Adrenal gland (tissue), 19 donors: ENCODE measurements at places on chromosomes 4 and X. TPM values are rescaled to one million over a fixed set of nuclear protein-coding genes. Genes with fewer than 3 reads are reported as not detected.
A peak's percentile ranks its signal among the peaks of the same experiment; 100 is the strongest.

- H3K4me1 ChIP-seq = no peaks in the 10 kb centered on the region
- no peak for DNase-seq
- no peak overlapping the region for H3K4me3 ChIP-seq
- H3K27ac ChIP-seq = no peak overlapping the region
- no peaks in the 10 kb centered on the region for H3K27me3 ChIP-seq
These were observed 277.4 kb downstream of the SPRY1 start for GRCh38 chr4:123673971-123674370.

The MAGIX gene
- 2.2 TPM for total RNA-seq

The IDS gene
- total RNA-seq = 77.7 TPM

DNA sequence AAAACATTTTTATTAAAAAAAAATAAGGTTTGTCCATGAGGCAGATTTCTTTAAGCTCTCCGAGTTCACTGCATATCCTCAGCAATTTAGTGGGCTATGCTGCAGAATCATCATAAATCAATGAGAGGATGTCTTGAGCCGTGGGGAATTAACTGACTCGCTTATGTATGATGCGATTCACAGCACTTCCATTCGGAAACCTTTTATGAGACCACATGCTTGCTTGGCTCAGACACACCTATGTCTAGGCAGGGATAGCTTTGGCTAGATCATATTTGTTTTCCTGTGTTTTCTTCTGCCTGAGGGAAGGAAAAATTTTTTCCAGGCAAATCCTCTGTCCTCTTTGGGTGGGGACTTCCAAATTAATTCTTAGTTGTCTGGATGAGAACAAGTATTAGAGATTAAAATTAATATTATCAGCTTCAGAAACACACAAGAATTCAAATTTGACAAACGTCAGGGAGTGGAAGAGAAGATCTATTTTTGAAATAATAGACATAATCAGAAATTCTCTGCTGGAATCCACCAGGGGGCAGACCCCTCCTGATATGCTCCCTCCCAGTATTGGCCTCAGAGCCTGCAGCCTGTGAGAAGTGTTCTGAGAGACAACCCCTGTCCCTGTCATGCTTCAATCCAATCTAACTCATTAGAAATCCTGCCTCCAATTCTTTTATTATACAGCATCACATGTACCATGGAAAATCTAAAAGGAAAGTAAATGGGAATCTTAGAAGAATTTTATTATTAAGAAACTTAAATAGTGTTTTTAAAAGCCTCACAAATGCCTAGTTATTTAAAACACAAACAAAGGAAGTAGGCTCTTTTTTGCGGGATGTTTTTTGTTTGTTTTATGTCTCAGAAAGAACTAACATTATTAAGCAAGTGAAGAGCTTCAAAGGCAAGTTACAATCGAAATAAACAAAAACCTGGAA, 345.1 kb upstream of the TACR3 start:
- no peak overlapping the region for H3K27ac ChIP-seq
- DNase-seq = peak; percentile 36
- no peaks in the 10 kb centered on the region for H3K4me1 ChIP-seq
- no peak overlapping the region for H3K4me3 ChIP-seq
- H3K27me3 ChIP-seq = no peaks in the 10 kb centered on the region

- H3K27ac ChIP-seq = no peak overlapping the region
- H3K36me3 ChIP-seq = no peaks in the 10 kb centered on the region
- no peaks in the 10 kb centered on the region for H3K4me1 ChIP-seq
- H3K27me3 ChIP-seq = no peaks in the 10 kb centered on the region
- DNase-seq = no peak
- H3K4me3 ChIP-seq = no peak overlapping the region
These were observed 50.2 kb upstream of the TMEM150C start for GRCh38 chr4:82611982-82612381.

DNA sequence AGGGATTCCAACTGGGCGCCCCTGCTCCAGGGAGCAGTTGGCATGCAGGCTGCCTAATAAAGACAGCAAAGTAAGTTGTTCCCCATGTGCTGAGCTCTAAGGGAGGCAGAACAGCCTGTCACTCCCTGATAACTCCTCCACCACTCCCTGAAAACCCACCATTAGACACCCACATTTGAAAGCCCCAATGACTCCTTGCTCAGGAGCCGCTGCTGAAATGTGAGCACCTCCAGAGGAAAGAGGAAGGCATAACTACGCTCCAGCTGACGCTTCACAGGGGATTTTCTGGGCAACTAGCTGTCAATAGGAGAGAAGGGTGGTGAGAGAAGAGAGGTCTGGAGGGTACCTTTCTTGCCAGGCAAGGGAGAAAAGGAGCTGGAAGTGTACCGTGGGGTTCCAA, 62.5 kb downstream of the NPY1R start:
- no peaks in the 10 kb centered on the region for H3K27me3 ChIP-seq
- H3K27ac ChIP-seq = no peak overlapping the region
- no peaks in the 10 kb centered on the region for H3K36me3 ChIP-seq
- no peaks in the 10 kb centered on the region for H3K4me1 ChIP-seq
- no peak overlapping the region for H3K4me3 ChIP-seq
- DNase-seq = no peak

The CAPN6 gene
- not detected for total RNA-seq

The GPR119 gene
- total RNA-seq = not detected

The PAK3 gene
- 1.3 TPM for total RNA-seq

The UCP1 gene
- not detected for total RNA-seq

- H3K27ac ChIP-seq = no peak overlapping the region
- H3K4me1 ChIP-seq = no peaks in the 10 kb centered on the region
- no peak overlapping the region for H3K4me3 ChIP-seq
- no peak for DNase-seq
- H3K36me3 ChIP-seq = no peaks in the 10 kb centered on the region
These were observed 490.9 kb upstream of the INTU start for GRCh38 chr4:127141856-127142255.

DNA sequence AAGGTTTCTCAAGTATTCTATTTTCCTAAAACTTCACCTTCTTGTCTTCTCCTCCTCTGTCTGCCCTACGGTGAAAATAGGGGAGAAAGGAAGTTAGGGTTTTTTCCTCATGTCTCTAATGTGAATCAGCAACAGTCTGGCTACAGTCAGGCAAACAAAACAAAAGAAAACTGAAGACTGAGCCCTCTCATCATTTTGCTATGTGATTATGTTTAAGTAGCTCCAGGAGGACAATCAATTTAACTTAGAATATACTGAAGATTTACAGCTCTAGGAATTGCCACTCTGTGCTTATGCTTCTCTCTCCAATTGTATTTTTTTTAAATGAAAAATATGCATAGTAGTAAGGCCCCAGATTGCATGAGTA, 316.2 kb downstream of the GPAT3 start:
- no peak overlapping the region for H3K4me3 ChIP-seq
- H3K27ac ChIP-seq = no peak overlapping the region
- no peaks in the 10 kb centered on the region for H3K36me3 ChIP-seq
- no peak for DNase-seq
- no peaks in the 10 kb centered on the region for H3K4me1 ChIP-seq

GRCh38 chr4:11152684-11153083, 276.0 kb downstream of the HS3ST1 start:
- no peak for DNase-seq
- H3K36me3 ChIP-seq = no peaks in the 10 kb centered on the region
- H3K4me1 ChIP-seq = no peaks in the 10 kb centered on the region
- H3K4me3 ChIP-seq = no peak overlapping the region

DNA sequence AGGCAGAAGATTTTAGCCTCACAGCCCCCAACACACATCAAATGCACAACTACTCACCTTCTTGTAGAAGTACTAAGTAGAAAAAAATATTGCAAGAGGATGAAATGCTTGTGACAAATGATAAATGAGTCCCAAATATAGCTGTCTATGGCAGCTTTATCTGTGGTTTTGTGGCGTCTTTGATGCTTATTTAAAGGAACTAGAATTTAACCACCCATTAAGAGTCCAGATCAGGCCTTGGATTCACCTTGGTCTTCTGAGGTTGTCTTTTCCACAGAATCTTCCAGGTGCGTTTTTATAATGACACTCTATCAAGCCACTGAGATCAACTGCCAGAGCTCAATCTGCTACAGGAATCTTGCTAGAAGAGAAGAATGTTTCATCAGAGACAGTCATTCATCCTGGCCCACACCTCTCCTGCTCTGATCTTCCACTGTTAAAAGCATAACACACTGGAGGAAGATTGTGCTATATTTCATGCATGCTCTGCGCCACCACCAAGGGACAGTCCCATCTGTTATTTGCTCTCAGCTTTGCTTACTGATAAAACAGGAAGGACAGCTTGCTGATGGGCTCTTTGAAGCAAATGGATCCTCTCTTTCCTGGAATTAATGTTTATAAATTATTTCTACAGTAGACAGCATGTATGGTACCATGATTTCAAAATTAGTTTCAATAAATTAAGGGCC, 144.1 kb downstream of the SLC7A11 start:
- H3K27me3 ChIP-seq = no peaks in the 10 kb centered on the region
- no peaks in the 10 kb centered on the region for H3K36me3 ChIP-seq
- no peaks in the 10 kb centered on the region for H3K4me1 ChIP-seq

DNA sequence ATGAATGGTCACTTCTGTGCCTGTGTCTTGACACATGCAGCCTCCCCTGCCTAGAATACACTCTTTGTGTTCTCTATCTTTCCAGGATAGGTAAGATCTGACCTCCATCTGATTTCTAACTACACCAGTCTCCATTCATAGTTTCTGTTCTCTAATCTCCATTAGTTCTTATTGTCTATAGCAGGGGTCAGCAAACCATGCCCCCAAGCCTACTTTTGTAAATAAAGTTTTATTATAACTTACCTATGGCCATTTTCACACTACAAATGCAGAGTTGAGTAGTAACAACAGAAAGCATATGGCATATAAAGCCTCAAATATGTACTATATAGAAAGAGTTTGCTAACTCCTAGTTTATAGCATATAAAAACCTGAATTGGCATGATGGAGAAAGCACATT, 37.6 kb upstream of the H2AZ1 start:
- no peak overlapping the region for H3K27ac ChIP-seq
- no peaks in the 10 kb centered on the region for H3K36me3 ChIP-seq
- no peaks in the 10 kb centered on the region for H3K4me1 ChIP-seq
- no peak overlapping the region for H3K4me3 ChIP-seq
- no peaks in the 10 kb centered on the region for H3K27me3 ChIP-seq
- DNase-seq = no peak

The DRD5 gene
- total RNA-seq = 0.11 TPM

DNA sequence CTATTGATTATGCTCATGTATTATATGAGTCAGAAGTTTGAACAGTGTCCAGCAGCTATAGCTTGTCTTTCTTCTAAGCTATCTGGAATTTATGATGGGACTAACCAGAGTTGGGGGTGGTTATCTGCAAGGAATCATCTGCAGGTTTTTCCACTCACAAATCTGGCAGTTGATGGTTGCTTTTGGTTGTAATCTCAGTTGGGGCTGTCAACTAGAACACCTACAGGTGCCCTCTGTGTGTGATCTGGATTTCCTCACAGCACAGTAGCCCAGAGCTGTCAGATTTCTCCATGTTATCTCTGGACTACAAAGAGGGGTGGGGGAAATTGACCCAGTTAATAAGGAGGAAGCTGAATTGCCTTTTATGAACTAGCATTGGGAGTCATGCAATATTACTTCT, 51.4 kb upstream of the MAP9 start:
- no peak overlapping the region for H3K4me3 ChIP-seq
- no peaks in the 10 kb centered on the region for H3K27me3 ChIP-seq
- no peaks in the 10 kb centered on the region for H3K36me3 ChIP-seq
- no peaks in the 10 kb centered on the region for H3K4me1 ChIP-seq
- H3K27ac ChIP-seq = no peak overlapping the region
- no peak for DNase-seq

The STPG2 gene
- 0.68 TPM for total RNA-seq

The LRAT gene
- total RNA-seq = not detected

DNA sequence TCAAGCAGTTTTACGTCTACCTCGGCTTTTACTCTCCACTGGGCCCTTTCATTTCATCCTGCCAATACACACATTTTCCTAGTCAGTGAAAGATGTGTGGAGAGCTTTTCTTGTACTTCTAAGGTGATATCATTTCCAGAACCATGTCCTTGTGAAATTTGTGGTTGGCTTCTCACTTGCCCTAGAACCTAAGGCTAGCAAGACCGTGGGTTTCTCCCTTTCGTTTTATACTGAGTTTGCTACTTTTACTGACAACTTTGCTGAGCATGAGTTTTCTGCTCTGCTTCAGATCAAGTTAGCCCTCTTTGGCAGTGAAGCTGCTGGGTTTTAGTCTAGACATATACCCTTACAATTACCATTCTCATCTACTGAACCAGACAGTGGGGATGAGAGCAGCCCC, 95.7 kb upstream of the FRMPD4 start:
- H3K4me1 ChIP-seq = no peaks in the 10 kb centered on the region
- no peak for DNase-seq
- H3K27me3 ChIP-seq = no peaks in the 10 kb centered on the region

The FATE1 gene
- 25.6 TPM for total RNA-seq

- peaks cover 5% of the 10 kb centered on the region for H3K27me3 ChIP-seq
- H3K4me1 ChIP-seq = no peaks in the 10 kb centered on the region
- no peak overlapping the region for H3K4me3 ChIP-seq
- peaks cover 5% of the 10 kb centered on the region for H3K36me3 ChIP-seq
These were observed 107.0 kb downstream of the REPS2 start for GRCh38 chrX:17053502-17053901.

The SYNPO2 gene
- 42.8 TPM for total RNA-seq

- no peak overlapping the region for H3K4me3 ChIP-seq
- no peaks in the 10 kb centered on the region for H3K4me1 ChIP-seq
- H3K27me3 ChIP-seq = no peaks in the 10 kb centered on the region
- no peak for DNase-seq
- no peak overlapping the region for H3K27ac ChIP-seq
These were observed 64.5 kb upstream of the LSM6 start for GRCh38 chr4:146110871-146111485.

DNA sequence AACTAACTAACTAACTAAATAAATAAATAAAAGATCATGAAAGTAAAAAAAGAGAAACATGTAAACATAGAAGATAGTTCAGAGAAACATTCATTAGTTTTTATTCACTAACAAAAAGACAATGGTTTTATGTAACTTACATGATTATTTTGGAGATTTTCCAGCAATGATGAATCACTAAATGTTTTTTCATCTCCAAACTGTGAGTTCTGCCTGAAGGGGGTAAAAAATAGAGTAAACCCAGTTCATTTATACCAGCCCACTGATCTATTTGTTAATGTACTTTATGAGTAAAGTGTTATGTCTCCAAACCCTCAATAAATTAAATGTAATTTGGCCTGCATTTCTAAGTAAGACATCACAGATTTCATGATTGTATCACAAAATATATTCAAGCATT, 101.1 kb downstream of the ATP8A1 start:
- peaks cover 5% of the 10 kb centered on the region for H3K4me1 ChIP-seq
- H3K4me3 ChIP-seq = no peak overlapping the region
- H3K27ac ChIP-seq = no peak overlapping the region
- DNase-seq = no peak
- H3K27me3 ChIP-seq = no peaks in the 10 kb centered on the region
- no peaks in the 10 kb centered on the region for H3K36me3 ChIP-seq

The TLR8 gene
- 1.9 TPM for total RNA-seq

GRCh38 chr4:151442002-151442401, 33.0 kb downstream of the FHIP1A start:
- no peak overlapping the region for H3K27ac ChIP-seq
- no peak for DNase-seq
- H3K36me3 ChIP-seq = no peaks in the 10 kb centered on the region
- no peaks in the 10 kb centered on the region for H3K27me3 ChIP-seq
- no peak overlapping the region for H3K4me3 ChIP-seq

GRCh38 chrX:42739258-42739657, 38.7 kb downstream of the PPP1R2C start:
- DNase-seq = no peak
- no peak overlapping the region for H3K4me3 ChIP-seq
- no peaks in the 10 kb centered on the region for H3K36me3 ChIP-seq
- H3K27ac ChIP-seq = no peak overlapping the region

GRCh38 chrX:22165732-22166457, 106.8 kb upstream of the CBLL2 start:
- peaks cover 4% of the 10 kb centered on the region for H3K27me3 ChIP-seq
- no peak for DNase-seq
- no peaks in the 10 kb centered on the region for H3K36me3 ChIP-seq
- no peak overlapping the region for H3K27ac ChIP-seq
- no peak overlapping the region for H3K4me3 ChIP-seq
